Panc1 (cell line): ENCODE measurements at places on chromosomes 4 and X.

DNA sequence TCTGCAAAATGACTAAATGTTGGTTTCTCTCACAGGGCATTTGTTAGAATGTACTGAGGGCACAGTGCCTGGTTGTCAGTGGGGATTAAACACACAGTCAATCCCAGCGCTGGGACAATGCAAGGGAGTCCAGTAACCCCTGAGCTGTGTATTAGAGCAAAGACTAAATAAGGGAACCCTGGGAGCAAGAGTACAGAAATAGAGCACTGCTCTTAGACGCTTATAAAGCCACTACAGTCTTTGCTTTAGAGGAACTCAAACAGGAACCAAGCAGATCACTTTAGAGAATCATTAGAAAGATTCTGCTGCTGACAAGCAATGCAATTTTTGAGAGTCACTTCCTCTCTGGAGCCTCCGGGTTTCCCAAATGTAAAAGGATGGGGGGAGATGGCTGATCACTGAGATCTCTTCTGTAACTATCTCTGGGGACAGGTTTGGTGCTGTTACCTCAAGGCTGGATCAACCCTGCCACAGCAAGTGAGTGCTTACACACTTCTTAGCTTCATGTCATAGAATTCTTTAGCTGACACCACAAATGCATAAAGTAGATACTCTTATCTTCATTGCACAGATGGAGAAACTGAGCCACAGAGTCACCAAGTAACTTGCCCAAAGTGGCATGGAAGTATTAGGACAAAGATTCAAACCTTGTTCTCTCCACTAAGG, 137.8 kb upstream of the CPEB2 start:
- DNase-seq = no peak

DNA sequence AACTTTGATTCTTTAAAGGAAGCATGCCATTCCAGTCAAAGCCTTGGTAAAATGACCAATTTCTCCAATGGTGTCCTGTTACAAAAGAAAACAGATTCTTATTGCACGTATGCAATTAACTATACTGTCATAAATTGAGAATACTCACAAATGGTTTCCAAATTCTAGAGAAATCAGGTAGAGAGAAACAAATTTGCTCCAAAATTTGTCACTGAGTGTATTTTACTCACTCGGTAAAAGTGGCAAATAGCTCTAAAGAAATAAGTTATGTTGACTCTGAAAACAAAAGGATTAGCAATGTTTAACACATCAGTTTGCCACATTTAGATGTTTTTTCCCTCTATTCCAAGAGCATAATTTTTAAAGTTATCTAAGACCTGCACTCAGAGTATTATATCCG, 133.1 kb downstream of the DMD start:
- DNase-seq = no peak

DNA sequence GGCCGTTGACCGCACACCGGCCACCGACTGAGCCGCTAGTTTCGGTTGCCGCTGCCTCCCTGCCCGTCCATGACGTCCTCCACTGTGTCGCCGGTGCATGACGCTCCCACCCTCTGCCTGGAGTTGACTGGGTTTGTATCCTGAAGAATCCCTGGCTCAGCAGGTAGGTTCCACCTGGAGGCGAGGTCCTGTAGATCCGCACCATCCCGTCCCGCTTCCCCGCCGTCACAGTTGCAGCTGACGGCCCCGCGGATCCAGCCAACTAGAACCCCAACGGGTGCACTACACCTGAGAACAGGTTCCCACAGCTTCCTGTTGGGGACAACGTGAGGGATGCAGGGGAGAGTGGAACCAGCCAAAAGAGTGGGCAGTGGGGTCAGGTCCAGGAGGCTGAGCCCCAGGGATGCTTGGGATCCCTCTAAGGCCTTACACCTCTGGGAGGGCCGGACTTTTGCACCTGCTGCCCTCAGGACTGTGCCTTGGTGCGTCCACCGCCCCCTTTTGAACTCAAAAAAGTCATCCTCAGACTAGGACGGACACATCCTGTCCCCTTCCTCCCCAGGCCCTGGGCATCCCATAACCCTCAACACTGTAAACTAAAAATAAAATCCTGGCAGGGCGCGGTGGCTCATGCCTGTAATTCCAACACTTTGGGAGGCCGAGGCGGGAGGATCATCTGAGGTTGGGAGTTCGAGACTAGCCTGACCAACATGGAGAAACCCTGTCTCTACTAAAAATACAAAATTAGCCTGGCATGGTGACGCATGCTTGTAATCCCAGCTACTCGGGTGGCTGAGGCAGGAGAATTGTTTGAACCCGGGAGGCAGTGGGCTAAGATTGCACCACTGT, 1.1 kb upstream of the SLBP start:
- DNase-seq = no peak

DNA sequence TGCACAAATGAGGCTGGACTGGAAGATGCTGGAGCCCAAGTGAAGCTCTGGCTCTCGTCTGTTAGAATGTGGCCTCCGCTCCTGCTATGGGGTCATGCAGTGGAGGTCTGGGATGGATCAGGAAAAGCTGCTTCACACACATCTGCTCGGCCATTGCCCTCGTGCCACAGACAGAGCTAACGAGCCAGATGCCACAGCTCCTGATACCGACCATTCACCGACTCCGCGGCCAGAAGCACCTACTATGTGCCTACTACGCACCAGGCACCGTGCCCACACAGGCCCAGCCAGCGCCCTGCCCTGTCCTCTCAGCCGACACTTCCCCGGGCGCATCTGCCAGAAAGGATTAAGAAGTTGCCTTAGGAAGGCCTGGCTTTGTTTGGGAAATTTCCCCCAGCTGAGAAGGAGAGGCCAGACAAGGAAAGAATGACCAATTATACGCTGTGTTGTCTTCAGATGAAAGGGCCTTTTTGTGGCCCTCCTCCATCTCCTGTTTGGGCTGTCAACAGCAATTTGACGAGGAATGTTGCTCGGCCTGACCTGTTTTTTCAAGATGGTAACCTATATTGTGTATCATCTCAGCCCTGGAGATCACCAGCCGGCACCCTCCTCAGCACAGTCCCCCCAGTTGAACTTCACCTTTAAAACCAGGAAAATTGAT, 34.3 kb downstream of the HMX1 start:
- no peak for DNase-seq

GRCh38 chrX:116031331-116031730, 139.2 kb upstream of the AGTR2 start:
- no peak for DNase-seq

DNA sequence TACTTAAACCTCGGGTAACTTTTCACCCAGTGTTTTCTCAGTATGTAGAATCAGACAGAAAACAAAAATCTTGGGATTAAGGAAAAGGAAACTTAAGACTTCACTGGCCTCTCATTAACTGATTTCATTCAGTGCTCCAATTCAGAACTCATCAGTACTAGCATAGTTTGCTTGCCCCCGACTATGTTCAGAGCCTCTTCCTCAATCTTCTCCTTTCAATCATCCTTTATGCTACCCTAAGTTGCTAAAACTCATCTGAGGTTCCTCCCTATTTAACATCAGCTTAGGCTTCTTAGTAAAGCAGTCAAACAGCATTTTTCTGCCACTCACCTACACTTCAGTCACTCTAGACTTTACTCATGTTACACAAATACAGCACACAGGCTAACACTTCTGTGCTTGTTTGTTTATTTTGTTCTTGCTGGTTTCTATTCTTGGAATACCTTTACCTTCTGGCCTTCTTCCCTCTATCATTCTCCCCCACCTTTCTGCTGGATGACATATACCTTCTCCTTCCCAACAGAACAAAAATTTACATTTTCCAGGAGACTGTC, 163.0 kb upstream of the TLL1 start:
- DNase-seq = no peak

- DNase-seq = no peak
These were observed 69.6 kb downstream of the HOPX start for GRCh38 chr4:56611501-56611900.

DNA sequence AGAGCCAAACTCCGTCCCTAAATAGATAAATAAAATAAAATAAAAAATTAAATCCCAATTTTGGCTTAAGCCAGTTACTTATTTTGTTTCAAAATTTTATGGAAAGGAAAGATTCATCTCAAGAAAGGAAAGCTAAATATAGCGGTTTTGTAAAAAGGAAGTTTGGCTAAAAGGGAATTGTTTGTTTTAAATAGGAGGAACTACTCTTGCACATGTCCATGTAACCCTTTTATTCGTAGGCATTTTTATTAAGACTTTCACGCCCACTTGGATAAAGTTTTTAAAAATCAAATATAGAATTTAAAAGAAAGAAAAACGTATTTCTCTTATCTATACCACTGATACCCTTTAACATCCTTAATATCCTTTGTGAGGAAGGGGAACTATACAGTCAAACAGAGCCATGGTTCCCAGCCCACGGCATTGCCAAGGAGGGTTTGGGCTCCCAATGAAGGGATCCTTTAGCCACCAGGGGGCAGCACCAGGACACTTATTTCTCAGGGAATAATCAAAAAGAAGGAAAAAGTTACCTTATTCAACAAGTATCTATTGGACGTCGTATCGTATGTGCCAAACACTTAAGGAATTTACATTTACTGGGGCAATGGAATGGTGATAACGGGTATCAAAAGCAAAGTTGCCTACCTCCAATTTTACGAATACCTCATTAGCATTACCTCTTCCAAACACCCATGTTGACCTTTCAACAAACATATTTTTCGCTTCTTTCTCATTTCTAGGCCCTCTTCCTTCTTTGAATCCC, 27.7 kb downstream of the CDKN2AIP start:
- peak; percentile 39 for DNase-seq

- no peak for DNase-seq
These were observed 308.6 kb upstream of the GIMD1 start for GRCh38 chr4:106677213-106677612.

DNA sequence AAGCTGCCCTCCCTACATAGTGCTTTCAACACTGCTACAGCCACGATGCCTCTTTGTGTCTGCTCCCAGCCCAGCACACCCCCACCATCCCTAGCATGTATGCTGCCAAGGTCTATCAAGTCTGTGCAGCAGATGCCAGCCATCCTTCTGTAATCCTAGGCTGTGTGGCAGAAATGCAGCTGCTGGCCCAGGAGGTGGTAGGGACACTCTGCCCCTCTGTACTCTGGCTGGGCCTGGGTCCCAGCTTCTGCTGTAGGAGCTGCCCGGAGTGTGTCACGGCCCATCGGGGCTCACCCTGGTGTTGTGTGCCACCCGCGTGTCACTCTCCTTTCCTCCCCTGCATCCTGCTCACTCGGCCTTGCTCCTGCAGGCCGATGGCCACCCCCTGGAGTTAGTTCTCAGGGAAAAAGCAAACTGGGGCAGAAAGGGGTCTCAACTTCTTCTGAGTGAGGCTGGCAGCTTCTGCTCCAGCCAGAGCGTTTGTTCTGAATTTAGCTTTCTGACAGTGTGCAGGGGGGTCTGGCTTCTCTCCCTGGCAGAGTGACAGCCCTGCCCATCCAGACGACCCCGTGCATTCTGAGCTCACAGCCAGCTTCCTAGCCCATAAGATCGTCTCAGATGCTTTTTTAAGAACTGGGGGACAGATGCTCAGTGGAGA, 22.7 kb downstream of the PSAPL1 start:
- no peak for DNase-seq

DNA sequence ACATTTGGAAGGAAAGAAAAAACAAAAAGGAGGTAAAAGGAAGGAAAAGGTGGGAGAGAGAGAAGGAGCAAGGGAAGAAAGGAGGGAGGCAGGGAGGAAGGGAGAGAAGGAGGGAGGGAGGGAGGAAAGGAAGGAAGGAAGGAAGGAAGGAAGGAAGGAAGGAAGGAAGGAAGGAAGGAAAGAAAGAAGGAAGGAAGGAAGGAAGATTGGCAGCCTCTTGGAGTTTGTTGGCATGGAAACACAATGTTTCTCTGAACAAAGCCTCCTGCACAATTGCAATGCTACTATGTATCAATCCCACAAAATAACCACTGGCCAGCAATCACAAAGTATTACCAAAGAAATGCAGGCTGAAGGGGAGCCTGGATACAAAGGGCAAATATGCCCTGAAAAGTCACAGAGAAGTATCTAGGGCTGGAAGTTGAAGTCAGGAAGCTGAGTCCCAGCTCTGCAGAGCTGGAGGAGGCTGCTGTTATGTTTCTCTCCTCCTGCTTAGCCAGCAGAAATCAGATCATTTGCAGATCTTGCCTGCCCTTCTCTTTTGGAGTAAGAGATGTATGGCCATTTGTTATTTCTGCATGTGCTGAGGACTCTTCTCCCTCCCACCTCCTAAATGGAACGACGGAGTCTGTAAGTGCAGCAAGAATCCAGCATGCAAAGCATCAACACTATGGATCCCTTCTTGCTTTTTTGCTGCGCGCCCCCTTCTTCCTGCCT, 195.9 kb upstream of the LDB2 start:
- no peak for DNase-seq

- no peak for DNase-seq
These were observed 113.9 kb downstream of the AGTR2 start for GRCh38 chrX:116284400-116284799.

DNA sequence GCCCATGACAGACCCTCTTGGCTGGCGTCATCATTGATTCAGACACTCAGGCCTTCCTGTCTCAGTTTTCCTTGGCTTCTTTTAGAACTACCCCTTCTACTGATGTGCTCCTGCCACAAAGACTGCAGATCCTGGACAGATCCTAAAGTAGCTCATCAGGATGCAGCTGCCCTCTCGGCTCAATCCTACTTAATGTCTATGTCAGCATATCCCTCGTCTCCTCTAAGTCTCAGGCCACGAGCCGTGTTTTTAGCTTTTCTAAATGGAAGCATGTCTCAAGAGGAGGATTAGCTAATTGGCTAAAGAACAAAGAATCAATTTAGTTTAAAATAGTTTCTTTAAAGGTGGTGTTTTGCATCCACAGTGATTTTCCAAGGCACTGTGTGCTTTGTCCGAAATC, 447.7 kb downstream of the STIM2 start:
- no peak for DNase-seq

- no peak for DNase-seq
These were observed 56.6 kb downstream of the ARHGAP6 start for GRCh38 chrX:11609109-11609508.

DNA sequence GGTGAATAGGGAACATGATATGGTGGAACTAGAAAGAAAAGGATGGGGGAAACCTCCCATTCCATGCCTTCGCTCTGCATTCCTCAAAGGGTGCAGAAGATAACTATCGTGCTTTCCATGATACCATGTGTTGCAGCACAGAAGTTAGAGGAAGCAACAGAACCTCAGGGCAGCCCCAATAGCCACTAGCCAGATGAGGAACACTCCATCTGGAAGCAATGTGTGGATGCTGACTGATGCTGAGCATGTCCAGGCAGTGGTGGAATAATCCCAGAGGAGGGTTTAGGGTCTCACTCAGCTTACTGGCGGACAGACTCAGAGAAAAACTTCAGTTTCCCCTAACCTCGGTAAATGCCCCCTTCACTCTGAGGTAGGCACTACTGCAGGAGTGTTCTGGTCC, 7.5 kb downstream of the SMIM10 start:
- no peak for DNase-seq

- no peak for DNase-seq
These were observed 2.4 kb downstream of the TMEM131L start for GRCh38 chr4:153468587-153468986.
